ENCODE measurements at places on chromosomes 7 and 10.

DNA sequence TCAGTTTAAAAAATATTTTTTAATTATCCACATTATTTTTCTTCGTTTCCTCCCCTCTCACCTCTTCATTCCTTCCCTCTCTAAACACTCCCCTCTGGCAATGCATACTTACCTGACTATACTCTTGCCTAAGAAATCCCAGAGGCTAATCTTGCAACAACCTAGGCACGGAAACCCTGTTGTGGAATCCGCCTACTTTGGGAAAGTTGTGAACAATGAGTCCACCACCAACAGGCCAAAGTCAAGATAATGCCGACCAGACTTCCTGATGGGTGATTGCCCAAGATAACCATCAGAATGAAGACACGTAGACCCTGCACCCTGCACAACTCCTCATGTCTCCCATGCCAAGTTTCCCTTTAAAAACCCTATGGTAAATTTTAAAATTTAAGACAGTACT is 521.5 kb downstream of the KIF20B start:
- DNase-seq, result no peak

DNA sequence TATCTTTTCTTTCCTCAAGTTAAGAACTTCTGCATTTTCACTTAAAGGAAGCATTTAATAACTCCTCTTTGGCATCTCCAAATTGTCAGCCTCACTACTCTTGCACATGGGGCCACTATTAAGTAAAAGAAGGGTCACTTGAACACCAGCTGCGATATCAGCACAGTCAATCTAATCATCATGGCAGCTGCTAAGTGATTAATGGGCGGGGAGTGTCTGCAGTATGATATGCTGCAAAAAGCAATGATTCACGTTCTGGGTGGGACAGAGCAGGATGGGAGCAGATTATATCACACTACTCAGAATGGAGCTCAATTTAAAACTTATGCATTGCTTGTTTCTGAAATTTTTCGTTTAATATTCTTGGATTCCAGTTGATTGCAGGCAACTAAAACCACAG is 447.4 kb upstream of the PFKP start:
- DNase-seq, result no peak

DNA sequence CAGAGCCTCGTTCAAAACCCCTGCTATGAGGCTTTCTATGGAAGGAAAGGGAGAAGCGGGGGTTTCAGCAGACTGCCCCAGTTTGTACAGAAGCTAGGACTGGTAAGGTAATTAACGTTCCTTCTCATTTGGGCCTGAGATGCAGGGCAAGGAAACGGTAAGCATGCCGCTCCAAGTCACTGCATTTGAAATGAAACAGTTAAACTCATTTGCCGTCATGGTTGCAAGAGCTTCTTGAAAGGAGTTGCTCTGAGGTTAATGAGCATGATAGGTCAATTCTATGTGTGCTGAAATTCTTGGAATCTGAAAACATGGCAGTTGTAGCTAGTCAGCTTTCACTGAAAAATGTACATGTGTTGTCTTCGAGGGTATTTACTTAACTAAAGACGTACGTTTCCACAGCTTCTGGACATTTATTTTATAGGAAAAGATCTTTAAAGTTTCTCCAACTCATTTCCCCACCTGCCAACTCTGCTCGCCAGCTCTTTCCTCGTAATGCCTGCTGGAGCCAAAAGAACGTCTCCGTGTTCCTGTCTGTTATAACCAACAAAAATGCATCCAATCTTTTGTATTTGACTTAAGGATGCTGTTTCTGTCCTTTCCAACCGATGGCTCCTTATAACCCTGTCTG is 73.3 kb downstream of the ADAM12 start:
- DNase-seq, result no peak

DNA sequence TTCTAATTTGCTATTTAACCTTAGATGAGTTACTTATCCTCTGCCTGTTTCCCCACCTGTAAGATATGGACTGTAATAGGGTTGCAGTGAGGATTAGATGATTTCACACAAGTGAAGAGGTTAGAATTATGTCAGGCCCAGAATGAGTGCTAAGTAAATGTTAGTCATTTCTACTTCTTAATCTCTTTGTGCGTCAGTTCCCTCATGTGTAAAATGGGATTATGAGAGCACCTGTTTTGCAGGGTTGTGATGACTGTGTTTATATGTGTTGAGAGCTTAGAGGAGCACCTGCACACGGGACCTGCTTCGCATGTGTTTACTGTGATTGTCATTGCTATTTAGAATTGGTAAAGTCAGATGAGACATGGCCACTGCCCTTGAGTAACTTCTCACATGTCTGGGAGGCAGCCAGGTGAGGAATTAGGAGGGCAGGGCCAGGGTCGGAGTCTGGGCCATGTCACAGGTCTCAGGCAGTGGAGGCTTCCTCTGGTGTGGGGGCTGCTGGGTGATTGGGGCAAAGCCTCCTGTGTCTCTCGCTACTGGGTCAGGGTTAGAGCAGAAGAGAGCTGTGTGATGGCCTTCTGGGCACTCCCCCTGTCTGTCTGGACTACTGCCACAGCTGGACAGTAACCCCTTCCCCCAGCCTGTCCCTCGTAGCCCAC is 106.7 kb downstream of the WDFY4 start:
- DNase-seq, result no peak

- peak; percentile 57 for DNase-seq
Measured at GRCh38 chr7:111752022-111752582, 189.8 kb upstream of the IMMP2L start.

GRCh38 chr7:28276298-28276697 is 95.7 kb upstream of the JAZF1 start:
- no peak for DNase-seq

DNA sequence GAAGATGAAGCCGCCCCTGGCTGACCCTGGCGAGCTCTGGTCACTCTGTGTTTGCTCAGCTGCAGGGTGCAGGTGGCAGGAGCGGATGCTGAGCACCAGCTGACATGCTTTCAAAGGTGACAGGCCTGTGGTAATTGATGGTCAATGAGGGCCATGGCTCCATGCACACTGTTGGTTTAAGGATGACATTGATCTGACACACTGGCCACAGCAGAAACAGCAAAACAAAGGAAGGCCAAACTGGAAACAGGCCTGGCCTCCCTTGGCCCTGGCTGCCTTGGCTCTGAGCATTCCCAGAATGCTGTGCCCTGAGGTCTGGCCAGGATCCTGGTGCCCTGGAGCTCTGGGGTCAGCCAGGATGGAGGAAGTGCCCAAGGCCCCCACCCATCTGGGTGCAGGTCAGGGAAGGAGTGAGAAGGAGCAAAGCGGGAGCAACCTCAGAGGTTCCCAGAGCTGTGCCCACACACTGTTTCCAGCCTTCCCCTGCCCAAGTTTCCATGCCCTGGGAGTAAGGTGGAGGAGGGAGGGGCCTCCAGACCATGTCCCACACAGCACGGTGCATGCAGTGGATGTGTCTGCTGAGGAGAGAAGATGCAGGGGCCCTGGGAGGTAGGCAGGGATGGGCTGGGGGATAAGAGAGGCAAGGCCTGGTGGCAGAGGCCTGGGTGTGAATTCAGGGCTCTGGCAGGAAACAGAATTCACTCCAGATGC is 302.2 kb downstream of the RPS24 start:
- DNase-seq, result peak; percentile 13

DNA sequence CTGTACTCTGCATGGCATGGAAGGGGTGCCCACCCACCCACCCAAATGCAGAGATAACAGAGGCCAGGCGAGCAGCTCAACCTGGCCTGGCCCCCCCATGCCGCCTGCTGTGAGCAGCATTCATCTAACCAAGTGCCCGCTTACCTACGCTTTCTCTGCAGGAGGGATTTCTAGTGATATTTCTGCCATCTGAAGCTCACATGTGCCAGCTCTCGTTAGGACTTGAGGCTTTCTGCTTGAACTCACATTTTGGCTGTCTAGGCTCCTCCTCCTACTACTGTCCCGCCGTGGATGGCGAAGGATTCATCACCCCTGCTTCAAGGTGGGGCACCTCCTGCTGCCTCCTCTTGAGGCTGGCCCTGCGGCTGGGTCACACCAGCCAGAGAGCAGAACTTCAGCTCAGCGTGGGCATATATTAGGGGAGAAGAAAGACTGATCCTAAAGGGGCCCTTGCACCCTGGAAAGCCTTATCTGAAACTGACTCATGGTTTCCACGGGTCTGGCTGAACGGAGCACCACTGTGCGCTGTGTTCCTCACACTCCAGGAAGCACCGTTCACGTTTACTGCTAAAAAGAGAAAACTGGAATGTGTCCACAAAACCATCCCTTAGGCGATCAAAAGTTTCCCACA is 45.5 kb downstream of the CTBP2 start:
- no peak for DNase-seq

GRCh38 chr10:34392641-34393170 is 422.4 kb downstream of the PARD3 start:
- no peak for DNase-seq

GRCh38 chr10:95792211-95792780 is 36.3 kb downstream of the ENTPD1 start:
- DNase-seq, result no peak

GRCh38 chr7:152893801-152894294 is 134.3 kb downstream of the ACTR3B start:
- DNase-seq, result no peak

All from stimulated activated CD4-positive, alpha-beta T cell treated with anti-CD3 and anti-CD28 coated beads, Interleukin-2, amount 100 ng/mL, for 24 hours (primary cell).